B cell (primary cell): ENCODE measurements at places on chromosomes 2 and 18.

DNA sequence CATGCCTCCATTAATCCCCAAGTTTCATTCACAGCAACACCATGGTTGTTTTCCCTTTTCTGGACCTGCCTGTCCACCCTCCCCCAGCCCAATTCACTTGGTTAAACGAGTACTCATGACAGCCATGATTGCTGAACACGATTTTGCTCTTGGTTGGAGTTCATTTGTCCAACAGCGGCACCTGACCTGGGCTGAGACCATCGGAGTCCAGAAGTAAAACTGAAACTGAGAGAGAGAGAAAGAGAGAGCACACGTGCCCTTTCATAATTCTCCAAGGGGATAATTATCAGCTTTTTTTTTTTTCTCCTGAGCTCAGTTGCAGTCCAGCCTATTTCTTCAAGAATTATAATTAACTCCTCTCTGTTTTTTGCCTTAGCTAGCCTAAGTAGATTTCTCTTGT lies 13.7 kb upstream of the KIF5C start:
- no peak for DNase-seq

GRCh38 chr2:65615602-65616001 lies 183.2 kb upstream of the SPRED2 start:
- DNase-seq, result no peak

GRCh38 chr2:233329489-233330135 lies 22.0 kb downstream of the SAG start:
- DNase-seq, result no peak

- no peak for DNase-seq
Measured at GRCh38 chr2:203400805-203401585, 72.8 kb downstream of the ABI2 start.

DNA sequence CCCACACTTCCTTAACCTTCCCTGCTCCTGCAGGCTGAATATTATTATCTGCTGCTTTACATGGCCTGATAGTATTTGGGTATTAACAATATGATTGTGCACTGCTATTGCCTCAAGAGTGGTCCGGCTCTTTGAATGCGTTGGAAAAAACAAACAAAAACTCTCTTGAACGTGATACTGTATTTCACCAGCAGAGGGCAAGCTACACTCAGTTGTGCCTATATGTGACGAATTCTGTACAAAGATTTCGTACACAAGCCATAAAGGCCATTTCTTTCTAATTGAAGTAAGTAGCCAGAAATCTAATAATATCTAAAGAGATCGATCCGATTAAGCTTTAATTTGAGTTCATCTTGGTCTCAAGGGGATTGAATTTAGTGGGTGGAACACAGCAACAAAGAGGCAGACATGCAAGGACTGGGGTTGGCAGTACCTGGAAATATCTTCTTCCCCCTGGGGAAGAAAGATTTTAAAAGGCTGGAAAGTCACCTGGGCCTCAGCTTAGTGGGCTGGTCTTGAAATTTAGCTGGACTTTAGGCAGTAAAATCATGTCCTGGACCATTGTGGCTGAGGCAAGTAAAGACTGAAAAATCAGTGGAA lies 49.3 kb upstream of the RAB6D start:
- peak; percentile 64 for DNase-seq

- DNase-seq, result no peak
Measured at GRCh38 chr2:32652555-32653209, 24.8 kb downstream of the TTC27 start.

DNA sequence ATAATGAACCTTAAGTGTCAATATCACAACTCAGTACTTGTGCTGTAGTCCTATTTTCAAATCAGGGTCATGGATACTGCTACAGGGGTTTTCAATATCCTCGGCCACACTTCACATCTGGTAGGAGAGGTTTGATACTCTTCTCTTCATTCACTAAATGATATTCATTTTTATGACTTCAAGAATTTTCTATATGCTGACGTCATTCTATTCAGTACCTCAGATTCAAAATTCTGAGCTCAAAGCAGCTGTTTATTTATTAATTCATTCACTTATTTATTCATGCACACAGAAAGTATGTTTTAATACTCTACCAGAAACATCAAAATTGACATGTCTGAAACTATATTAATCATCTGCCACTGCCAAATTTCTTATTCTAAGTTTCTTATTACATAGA lies 866.9 kb upstream of the LRRTM1 start:
- no peak for DNase-seq

- no peak for DNase-seq
Measured at GRCh38 chr2:84519332-84519957, 3.1 kb downstream of the DNAH6 start.

DNA sequence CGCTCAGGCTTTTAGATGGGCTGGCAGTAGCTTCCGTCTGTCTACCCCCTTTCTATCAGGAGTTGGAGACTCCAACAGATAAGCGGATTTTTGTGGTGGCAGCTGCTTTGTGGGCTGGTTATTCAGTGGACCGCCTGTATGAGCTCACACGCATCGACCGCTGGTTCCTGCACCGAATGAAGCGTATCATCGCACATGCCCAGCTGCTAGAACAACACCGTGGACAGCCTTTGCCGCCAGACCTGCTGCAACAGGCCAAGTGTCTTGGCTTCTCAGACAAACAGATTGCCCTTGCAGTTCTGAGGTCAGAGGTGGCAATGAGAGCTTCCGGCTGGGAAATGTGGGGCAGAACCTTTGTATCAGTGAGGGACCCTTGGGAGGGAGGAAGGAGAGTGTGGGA lies 14.8 kb downstream of the CAD start:
- DNase-seq, result no peak

DNA sequence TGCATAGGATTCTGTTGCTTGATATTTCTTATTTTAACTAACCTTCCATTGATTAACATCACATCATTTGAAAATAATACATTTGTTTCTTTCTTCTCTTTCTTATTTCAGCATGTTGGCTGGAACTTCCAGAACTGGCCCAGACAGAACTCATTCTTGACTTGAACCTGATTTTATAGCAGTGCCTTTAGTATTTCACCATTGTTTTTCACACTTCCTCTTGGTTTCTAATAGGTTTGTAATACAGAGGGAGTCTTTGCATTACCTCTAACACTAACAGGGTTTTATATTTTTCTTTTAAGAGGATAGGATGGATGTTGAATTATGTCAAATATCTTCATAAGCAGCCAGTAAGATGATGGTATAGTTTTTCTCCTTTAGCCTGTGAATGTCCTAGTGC lies 39.2 kb downstream of the SEMA4F start:
- DNase-seq, result no peak

GRCh38 chr2:9508931-9509330 lies 34.6 kb downstream of the IAH1 start:
- no peak for DNase-seq

GRCh38 chr2:24432121-24432520 lies 58.9 kb upstream of the NCOA1 start:
- DNase-seq, result no peak

GRCh38 chr2:121359170-121359569 lies 74.2 kb upstream of the TFCP2L1 start:
- DNase-seq, result no peak

GRCh38 chr2:230657906-230658305 lies 54.7 kb upstream of the CAB39 start:
- DNase-seq, result no peak

DNA sequence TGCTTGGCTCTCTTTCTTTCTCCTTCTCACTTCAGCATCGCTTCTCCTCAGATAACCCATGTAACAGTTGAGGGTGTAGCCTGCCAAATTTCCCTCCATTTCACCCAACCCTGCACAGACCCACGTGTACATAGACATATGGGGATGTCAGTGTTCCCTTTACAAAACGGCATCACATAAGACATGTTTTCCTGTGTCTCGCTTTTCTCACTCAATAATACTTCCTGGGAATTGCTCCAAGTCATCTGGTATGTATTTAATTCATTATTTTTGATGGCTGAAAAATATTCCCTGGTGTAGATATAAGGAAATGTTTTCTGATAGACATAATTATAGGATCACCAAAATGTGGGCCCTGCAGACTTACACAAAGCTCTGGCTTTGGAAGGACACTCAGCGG lies 176.8 kb downstream of the LOXHD1 start:
- DNase-seq, result no peak

- no peak for DNase-seq
Measured at GRCh38 chr2:98376996-98377395, 30.7 kb downstream of the CNGA3 start.

GRCh38 chr2:64652231-64653108 lies 1.2 kb downstream of the SERTAD2 start:
- peak; percentile 23 for DNase-seq

GRCh38 chr18:54880395-54881105 lies 52.3 kb downstream of the RAB27B start:
- DNase-seq, result no peak

GRCh38 chr2:10750610-10751009 lies 29.2 kb downstream of the ATP6V1C2 start:
- no peak for DNase-seq

GRCh38 chr18:26783170-26783569 lies 82.3 kb downstream of the AQP4 start:
- no peak for DNase-seq

DNA sequence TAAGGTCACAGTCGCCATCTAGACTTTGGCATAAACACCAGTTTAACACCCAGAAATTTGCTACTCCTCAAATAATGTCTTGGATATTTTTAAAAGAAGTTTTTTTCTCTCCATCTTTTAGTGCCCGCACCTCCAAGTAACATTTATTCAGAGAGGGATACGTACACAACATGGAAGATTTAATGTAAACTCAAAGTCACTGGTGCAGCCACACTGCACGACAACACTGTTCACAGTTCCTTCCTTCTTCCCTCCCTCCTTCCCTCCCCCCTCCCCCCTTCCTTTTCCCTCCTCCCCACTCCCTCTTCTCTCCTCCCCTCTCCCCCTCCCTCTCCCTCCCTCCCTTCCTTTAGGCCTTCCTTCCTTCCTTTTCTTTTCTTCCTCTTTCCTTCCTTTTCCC lies 56.5 kb downstream of the NPPC start:
- no peak for DNase-seq

- no peak for DNase-seq
Measured at GRCh38 chr2:218423584-218423983, 4.7 kb downstream of the VIL1 start.

DNA sequence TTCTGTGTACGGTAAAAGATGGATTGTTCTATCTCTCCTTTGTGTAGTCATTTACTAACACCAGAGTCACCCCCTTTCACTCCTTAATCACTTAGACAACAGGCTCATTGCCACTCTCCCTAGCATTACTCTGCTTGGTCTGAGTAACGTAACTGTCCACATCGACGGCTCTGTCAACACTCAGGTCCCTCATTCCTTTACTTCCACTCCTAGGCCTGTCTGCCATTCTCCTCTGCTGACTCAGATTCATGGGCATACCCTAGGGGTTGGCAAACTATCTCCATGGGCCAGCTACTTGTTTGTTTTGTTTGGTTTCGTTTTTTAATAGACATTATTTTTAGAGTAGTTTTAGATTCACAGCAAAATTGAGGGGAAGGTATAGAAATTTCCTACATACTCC lies 243.9 kb downstream of the NR4A2 start:
- no peak for DNase-seq

DNA sequence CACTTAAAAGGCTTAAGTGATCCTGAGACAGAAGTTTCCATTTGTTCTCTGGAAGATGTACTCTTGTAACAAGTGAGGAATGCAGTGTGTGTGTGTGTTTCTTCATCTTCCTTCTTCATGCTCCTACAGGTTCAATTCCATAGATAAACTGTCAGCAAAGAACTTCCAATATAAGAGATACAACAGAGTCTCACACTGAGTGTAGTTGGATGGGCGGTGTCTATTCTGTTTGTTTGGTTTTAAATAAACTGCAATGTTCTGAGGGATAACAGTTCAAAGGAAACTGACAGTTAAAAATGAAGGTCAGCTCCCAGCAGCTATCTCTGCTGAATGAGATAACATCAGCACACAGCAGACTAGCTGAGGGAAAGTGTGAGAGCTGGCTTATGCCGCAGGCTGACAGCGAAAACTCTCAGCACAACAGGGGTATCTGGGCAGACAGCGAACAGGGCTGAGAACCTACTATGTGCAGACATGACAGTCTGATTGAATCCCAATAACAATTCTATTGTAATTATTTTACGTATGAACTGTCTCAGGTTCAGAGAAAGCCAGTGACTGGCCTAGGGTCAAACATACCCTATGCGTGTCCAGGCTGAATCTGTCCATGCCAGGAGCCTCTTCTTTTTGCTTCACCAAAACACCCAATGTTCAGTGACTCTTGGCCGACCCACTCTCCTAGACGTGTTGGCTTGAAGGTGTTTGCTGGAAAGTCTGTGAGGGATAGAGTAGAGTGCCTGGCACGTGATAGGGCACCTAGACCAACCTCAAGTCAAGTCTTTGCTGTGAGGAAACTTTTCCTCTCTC lies 201.9 kb upstream of the TRIB2 start:
- DNase-seq, result no peak

- peak; percentile 36 for DNase-seq
Measured at GRCh38 chr2:67825476-67825875, 237.3 kb downstream of the C1D start.

- no peak for DNase-seq
Measured at GRCh38 chr18:9901377-9901776, 12.4 kb upstream of the VAPA start.

DNA sequence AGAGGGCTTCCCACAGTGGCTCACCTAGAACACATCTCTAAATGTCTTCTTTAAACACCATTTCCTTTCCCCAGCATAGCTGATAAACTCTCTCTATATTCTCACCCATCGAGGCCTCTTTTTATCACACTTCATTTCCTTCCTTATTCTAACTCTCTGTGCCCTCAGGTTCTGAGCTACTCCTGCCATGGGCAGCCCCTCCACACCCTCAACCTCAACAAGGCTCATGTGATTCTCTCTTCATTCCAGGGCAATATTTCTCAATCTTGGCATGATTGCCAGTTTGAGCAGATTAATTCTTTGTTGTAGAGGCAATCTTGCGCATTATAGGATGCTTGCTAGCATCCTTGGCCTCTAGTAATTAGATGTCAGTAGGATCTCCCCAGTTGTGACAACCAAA lies 999.1 kb downstream of the TSN start:
- no peak for DNase-seq

GRCh38 chr2:189506514-189506976 lies 65.3 kb downstream of the WDR75 start:
- no peak for DNase-seq

DNA sequence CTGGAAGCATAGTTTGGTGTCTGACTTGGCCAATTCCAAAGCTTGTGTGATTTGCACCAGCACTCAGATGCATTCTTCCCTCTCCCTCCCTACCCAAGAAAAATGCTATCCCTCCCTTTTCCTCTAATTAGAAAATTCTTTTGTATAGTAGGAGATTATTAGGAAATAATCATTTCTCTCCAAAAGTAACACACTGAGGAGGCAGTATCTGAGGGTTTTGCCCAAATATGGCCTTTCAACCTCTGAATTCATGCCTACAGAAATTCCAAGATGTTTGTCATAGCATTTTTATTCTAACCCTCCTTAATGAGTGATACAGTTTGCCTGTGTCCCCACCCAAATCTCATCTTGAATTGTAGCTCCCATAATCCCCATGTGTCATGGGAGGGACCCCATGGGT lies 5.0 kb upstream of the TMEM18 start:
- no peak for DNase-seq

- no peak for DNase-seq
Measured at GRCh38 chr2:12318427-12319057, 398.2 kb upstream of the TRIB2 start.
